ENCODE measurements at places on chromosomes 12 and 14.

DNA sequence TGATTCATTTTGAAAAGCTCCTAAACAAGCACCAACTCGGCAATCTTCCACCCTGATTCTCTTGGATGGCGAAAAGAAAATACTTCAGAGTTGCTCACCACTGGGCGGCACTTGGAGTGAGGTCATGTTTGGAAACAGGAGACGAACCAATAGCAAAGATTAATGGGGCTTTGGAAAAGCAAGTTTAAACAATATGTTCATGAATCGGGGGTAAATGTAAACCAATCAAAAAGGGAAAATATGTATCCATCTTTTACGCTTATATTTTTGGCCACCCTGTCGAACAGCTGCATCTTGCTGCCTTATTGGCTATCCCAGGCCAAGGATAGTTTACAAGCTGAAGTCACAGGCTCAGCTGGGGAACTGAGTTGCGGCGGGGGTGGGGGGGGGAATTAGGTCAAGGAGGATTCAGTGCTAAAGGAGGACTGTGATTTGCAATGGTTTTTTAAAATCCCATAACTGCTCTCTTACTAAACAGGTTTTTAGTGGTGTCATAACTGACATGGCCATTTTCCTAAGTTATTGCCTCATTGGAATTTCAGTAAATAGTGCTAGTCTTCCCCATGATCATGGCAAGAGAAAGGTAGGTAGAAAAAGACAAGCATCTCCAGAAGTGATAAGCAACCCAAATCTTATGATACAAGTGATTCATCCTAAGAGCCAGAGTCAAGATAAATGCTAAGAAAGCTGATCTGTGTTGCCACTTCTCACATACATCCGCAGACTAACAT lies 210.6 kb downstream of the PHLDA1 start:
- DNase-seq = no peak

DNA sequence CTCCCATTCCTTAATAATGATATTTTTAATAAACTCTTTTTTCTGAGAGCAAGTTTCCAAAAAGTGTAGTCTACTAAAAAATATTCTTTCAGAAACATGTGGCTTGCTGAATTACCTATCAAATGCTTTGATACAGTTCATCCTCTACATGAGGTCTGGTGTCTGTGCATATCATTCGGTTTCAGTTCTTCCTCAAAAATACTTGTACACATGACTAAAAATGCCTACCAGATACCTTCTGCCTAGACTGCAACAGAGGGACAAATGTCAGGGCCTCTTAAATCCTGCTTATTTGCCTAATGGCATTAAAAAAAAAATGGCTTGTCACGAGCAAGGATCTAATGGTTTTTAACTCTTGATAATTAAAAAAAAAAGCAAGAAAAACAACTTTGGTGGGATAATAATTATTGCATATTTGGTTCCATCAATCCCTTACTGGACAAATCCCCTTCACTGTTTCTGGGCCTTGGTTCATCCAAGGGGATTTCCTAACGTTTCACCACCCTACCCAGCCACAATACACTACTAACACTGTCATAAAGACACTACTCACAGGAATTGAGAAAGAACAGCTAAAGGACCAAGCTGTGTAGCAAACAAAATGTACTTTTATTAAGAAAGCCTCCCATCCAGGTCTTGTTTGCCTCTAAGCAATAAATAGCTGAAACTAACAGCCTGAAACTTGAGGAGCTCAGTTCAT lies 45.7 kb downstream of the PARP11 start:
- no peak for DNase-seq

DNA sequence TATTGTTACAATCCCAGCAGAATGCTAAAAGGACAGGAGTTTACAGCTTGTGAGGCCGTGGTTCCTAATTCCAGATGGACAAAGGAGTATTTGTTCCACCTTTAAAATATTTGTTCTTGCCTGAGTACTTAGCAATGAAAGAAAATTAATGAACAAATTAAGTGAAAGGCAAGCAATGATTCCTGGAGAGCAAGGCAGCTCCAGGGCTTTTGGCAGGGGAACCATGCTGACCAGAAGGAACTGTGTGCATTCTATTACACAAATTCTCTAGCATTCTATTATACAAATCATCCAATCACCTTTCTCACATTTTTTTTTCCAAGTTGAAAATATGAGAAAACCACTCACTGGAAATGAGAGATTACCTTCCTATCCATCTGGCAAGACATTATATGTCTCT lies 1.8 kb upstream of the BMAL2 start:
- DNase-seq = no peak

DNA sequence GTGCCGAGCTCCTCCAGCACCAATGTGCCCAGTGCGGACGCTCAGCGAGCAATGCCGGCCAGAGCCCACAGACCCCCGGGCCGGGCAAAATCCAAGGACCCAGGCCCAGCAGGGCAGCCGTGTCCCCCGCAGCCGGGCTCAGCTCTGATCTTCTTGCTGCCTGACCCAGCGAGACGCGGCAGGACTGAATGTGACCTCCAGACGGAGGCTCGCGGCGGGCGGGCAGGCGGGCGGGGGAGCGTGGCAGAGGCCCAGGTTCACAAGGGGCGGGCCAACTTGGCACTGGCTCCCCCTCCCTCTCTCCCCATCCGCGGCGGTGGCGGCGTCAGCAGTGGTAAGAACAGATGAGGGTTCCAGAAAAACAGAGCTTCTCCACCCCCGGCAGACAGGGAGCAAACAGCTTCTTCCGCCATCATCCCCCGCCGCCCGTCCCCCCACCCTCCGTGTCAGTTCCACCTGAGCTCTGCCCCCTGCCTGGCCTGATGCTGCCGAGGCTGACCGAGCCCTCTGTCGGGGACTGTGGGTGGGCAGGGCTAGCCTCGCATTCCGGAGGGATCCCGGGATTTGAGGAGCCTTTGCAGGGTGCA lies 94.3 kb downstream of the RFLNA start:
- DNase-seq = no peak

GRCh38 chr12:72272091-72272661 lies at the start of gene TRHDE:
Gene TRHDE, plus strand, starts transcription at chr12:72272370. Its CDS starts 274 bp downstream, at chr12:72272644.
- no peak for DNase-seq

- no peak for DNase-seq
These were observed 112.7 kb downstream of the METTL25 start for GRCh38 chr12:82470906-82471512.

DNA sequence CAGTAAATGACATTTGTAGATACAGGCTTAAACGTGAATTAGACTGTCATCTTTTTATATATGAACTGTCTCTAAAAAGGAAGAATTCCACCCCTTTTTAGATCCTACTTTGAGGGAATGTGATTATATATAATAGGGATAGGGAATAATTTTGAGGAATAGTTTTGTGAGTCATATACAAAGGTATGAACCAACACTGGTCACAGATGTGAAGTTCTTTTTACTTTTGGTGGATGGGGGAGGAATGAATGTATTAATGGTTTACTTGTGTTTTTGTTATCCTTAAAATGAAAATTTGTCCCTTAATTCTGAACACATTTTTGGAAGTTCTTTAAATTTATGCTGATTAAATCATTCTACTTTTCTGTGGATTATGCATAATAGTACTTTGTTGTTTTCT lies 30.4 kb downstream of the FRS2 start:
- peak; percentile 49 for DNase-seq

- no peak for DNase-seq
These were observed 37.1 kb downstream of the LMO3 start for GRCh38 chr12:16568873-16569272.

DNA sequence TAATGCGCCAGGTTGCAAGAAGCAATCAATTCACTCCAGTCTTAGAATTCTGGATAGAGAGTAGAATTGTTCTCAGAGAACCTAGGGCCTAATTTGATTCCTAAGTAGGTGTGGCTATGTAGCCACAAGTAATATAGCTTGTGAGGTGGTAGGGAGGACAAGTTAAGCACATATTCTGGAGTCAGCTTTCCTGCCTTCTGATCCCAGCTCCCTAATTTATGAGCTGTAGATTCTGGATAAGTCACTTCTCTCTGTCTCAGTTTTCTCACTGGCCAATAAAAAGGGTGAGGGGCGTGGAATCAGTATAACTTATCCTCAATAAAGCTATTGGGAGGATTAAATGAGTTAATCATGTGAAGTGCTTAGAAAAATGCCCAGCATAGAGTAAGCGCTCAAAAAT lies 3.0 kb upstream of the SNW1 start:
- DNase-seq = no peak

- DNase-seq = no peak
These were observed 344.0 kb downstream of the DPF3 start for GRCh38 chr14:72549854-72550253.

- no peak for DNase-seq
These were observed 9.3 kb downstream of the GXYLT1 start for GRCh38 chr12:42135259-42135814.

- no peak for DNase-seq
These were observed 896 bp downstream of the HHIPL1 start for GRCh38 chr14:99645545-99646505.

DNA sequence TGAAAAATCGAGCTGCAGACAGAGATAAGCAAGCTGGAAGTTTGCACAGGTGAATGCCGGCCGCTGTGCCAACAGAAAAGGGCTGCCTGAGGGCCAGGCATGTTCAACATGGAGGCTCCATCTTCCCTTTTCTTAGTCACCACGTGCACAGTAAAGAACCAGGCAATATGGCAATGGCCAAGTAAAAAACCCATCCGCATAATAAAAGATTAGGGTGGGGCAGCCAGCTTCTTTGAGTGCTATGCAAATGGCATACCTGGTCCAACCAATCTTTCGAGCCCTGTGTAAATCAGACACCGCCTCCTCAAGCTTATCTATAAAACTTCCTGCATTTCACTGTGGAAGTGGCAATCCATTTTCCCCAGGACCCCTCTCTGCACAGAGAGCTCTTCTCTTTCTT lies 16.7 kb downstream of the PNP start:
- no peak for DNase-seq

GRCh38 chr14:55382483-55382882 lies 29.1 kb downstream of the ATG14 start:
- no peak for DNase-seq

- no peak for DNase-seq
These were observed 3.0 kb upstream of the LGALS3 start for GRCh38 chr14:55126034-55126433.

GRCh38 chr12:89016970-89017778 lies 335.1 kb downstream of the DUSP6 start:
- DNase-seq = peak; percentile 83

DNA sequence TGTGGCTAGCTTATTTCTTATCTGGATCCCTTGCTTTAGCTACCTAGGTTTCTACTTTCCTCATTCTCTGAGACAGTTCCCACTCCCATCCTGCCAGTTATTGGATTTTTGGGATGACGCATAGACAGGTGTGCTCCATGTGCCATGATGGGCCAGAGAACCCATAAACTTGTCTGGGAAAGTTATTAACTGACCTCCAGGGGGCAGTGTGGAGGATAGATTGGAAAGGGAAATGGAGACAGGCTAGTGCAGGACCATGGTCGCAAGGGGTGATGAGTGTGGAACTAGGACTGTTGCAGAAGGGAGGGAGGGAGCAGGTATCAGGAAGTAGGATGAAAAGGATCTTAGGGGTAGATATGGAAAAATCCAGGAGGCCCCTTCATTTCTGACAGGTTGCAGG lies 80.3 kb downstream of the ESRRB start:
- peak; percentile 29 for DNase-seq

GRCh38 chr12:117180758-117181467 lies 9.4 kb downstream of the FBXO21 start:
- DNase-seq = no peak

- DNase-seq = no peak
These were observed 96.1 kb upstream of the EGLN3 start for GRCh38 chr14:34046799-34047520.

DNA sequence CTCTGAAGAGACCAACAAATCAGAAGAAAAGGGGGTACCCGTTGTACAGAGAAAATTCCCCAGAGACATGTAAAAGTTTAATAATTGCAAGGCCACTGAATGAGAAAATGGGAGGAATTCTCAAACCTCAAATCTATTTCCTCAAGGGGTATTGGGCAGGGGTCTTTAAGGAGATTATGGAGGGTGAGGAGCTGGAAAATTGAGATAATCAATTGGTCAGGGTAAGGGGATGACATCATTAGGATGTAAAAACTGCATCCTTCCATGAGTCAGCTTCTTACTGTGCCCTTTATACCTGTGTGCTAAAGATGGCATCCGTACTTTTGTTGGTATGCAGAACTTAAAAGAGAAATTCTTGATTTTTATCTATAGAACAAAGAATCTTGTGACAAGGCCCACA lies 641.5 kb downstream of the LRFN5 start:
- no peak for DNase-seq

GRCh38 chr12:100187068-100187467 lies 13.5 kb upstream of the ACTR6 start:
- no peak for DNase-seq

DNA sequence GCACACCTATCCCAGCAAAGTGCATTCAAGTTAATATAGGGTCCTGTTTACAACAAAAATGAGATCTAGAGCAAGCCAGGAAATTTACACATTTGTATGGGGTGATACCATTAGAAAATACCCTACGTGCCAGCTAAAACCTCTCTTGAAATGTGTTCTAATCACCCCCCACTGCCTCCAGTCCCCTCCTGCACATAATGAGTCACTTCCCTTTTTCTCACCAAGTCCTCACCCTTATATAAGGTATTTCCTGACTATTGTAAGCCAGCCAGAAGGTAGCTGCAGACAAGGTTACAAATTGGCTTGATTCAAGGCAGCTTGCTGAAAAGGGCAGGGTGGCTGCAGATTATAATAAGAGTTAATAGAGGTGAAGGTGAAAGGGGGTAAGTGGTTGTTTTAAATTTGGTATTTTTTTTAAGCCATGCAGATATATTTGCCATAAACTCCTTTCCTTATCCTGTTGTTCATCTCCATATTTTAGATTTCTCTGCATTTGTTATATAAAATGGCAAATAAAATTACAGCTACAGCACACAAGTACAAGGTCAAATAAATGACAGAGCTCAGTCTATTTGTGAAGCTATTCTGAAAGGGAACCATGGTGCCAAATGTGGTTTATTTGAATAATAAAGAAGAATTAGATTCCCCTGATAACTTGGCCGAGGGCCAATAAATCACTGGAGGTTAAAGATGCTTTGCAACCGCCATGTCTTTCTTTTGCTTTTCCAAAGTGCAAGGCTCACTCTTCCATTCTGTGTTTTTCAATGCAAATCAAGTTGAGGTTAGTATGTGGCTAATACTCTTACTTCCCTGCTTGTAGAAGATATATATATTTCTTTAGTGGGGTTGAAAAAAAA lies 385.9 kb downstream of the EGLN3 start:
- DNase-seq = peak; percentile 84

GRCh38 chr12:15754233-15754632 lies 35.0 kb downstream of the EPS8 start:
- no peak for DNase-seq
